Naive thymus-derived CD8-positive, alpha-beta T cell (primary cell): ENCODE measurements at places on chromosomes 2 and 18.

- no peak for DNase-seq
These were observed 126.1 kb downstream of the GALNT1 start for GRCh38 chr18:35707674-35708073.

GRCh38 chr2:191869781-191870180, 22.9 kb upstream of the CAVIN2 start:
- no peak for DNase-seq

- no peak for DNase-seq
These were observed 36.3 kb downstream of the RTP5 start for GRCh38 chr2:241905716-241906377.

GRCh38 chr2:203904022-203904421, 32.5 kb upstream of the ICOS start:
- no peak for DNase-seq

DNA sequence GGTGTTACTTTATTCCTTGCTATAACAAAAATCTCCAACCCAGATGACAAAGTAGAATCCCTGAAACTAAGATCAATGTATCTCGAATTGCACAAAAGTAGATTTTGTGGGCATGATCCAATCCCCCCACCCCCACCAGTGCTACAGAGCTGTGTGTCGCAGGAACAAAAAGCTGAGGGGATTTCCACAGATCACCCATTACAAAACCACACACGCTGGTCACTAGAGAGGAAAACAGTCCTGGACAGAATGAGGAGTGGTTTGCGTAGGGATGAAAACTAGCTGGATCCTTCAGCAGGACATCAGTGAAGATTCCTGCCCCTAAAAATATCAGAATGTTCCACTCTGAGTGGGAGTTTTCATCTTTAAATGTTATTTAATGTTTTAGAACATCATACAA, 165.3 kb upstream of the STK17B start:
- DNase-seq = no peak

DNA sequence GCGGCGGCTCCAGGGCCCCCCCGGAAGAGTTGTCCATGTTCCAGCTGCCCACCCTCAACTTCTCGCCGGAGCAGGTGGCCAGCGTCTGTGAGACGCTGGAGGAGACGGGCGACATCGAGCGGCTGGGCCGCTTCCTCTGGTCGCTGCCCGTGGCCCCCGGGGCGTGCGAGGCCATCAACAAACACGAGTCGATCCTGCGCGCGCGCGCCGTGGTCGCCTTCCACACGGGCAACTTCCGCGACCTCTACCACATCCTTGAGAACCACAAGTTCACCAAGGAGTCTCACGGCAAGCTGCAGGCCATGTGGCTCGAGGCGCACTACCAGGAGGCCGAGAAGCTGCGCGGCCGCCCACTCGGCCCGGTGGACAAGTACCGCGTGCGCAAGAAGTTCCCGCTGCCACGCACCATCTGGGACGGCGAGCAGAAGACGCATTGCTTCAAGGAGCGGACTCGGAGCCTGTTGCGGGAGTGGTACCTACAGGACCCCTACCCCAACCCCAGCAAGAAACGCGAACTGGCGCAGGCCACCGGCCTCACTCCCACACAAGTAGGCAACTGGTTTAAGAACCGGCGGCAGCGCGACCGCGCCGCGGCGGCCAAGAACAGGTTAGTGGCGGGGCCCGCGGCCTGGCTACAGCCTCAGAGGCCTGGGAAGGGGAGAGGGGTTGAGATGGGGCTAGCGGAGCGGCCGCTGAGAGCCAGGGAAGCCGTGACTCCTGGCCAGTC, 965 bp downstream of the SIX3 start:
- DNase-seq = no peak

GRCh38 chr2:75800456-75800855, 89.7 kb upstream of the GCFC2 start:
- DNase-seq = no peak

GRCh38 chr2:171279983-171280790, 119.5 kb upstream of the TLK1 start:
- no peak for DNase-seq

DNA sequence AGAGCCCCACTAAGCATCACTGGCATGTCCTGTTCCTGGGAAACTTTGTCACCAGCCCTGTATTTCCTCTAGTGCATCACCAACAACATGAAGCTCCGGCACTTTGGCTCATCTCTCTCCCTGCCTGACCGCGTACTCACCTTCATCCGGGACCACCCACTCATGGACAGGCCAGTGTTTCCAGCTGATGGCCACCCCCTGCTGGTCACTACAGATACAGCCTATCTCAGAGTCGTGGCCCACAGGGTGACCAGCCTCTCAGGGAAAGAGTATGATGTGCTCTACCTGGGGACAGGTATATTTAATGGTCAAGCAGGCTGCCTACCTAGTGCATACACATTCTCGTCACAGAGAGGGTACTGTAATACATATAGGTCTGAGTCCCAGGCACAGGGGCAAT, 21.0 kb downstream of the SEMA4F start:
- no peak for DNase-seq

- no peak for DNase-seq
These were observed 325.8 kb upstream of the SPHKAP start for GRCh38 chr2:228507231-228507824.

DNA sequence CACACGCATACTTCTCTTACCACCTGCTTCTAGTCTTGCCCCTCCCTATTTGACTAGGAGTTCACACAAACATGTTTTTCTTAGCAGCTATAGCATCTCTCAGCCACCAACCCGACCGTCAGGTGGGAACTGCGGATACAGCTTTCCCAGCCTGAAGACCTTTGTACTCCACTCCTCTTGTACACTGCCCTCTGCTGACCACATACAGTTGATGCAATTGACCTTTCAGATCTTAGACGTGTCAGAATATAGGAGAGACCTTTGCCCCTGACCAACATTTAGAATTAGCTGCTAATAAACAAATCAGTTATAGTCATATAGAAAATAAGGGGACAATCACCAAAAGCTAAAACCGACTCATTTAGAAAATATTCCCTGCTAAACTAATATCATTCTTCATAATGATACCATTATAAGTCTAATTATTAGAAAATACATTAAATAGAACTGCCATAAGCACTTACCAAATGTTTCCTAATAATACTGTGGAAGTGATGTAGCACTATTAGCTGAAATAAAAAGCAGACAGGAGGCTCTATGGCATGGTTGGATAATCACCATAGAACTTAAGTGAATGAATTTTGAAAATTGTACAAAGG, 208.4 kb downstream of the RAD51AP2 start:
- no peak for DNase-seq

- DNase-seq = no peak
These were observed 234.1 kb downstream of the CCDC102B start for GRCh38 chr18:69032009-69032408.

- no peak for DNase-seq
These were observed 27.8 kb downstream of the NXPH2 start for GRCh38 chr2:138752197-138752956.

DNA sequence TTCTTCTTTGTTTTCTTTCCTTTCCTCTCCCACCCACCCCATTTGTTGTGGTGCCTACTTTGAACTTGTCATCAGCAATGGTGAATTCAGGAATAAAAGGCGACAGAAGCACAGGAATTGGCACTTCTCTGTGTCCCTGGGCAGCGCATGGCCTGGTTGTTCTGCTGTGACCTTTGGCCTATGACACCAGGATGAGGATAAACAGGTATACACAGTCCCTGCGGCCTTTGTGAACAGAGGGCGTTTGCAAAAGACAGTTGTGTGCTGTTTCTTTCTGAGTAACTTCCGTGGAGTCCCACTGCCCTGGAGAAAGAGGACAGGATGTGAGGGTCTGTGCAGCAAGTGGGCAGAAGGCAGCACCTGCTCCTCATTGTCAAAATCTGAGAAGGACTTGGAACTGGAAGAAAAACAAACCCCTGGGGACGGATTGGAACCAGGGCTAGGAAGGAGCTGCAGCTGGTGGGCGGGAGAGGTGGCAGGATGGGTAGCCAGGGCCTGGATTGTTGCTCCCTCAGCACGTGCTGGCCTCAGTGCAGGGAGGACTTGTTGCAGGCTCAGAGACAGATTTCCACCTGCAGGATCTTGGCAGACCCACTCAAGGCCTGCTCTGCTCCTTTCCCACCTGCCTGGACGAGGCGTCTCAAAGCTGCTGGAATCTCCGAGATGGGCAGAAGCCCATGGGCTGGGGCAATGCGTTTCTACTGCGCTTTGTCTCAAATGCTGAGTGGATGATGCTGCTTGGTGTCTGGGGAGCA, 159.5 kb downstream of the ACKR3 start:
- no peak for DNase-seq

DNA sequence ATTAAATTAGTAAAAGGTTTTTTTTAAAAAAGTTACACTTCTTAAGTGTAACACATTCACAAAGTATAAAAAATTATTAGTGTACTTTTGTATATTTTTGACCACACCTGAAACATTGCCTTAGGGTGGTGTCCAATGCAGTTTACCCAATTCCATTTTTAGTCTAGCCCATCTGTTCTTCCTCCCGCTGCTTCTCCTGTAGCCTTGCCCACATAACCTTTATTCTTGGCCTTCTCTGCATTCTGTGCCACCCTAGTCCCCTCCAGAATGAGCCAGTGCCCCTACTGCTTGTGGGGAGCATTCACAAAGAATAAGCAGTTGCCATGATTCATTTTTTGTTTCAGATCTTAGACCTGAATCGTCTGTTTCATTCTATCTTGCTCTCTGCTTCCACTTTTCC, 78.4 kb upstream of the MYT1L start:
- no peak for DNase-seq

- DNase-seq = no peak
These were observed 257.4 kb downstream of the ASXL3 start for GRCh38 chr18:33835419-33835818.

GRCh38 chr2:107529146-107529545, 297.5 kb upstream of the RGPD4 start:
- no peak for DNase-seq

GRCh38 chr2:170818036-170818751, 1.5 kb downstream of the GAD1 start:
- no peak for DNase-seq

- DNase-seq = no peak
These were observed 50.4 kb upstream of the PPM1B start for GRCh38 chr2:44118257-44118656.

GRCh38 chr18:11741505-11742145, 52.6 kb downstream of the GNAL start:
- no peak for DNase-seq

GRCh38 chr2:193743089-193743488, 1548.4 kb upstream of the TMEFF2 start:
- no peak for DNase-seq

- DNase-seq = no peak
These were observed 193.5 kb downstream of the PRKCE start for GRCh38 chr2:45844796-45845457.

DNA sequence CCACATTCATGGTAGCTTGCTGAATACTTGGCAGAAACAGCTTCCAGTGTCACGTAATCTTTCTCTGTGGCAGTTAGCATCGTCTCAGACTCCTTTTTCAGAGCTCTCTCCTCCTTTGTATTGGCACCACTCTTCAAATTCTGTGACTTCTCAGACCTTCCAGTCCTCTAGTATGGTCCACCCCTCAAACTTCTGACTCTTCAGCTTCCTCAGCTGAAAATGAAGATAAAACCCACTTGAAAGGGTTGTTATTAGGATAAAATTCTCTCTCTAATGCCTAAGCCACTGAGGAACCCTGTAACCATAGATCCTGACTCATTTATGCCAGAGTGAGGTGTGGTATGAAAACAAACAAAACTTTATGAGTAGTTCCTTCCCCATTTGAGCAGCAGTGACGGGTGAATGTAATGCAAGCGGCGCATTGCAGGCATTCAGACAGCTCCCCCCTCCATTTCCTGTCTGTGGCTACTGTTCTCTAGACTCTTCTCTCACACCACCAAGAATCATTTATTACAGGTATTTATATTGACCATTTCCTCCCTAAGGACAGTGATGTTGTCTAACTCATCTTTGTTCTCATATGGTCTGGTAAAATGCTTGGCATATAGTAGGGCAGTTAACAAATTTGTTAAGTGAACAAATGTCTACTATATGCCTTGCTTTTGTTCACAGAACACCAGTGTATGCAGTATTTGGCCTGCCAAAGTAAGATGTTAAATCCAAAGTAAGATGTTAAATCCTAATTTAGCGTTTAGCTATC, 35.3 kb downstream of the GALNT1 start:
- peak; percentile 74 for DNase-seq

DNA sequence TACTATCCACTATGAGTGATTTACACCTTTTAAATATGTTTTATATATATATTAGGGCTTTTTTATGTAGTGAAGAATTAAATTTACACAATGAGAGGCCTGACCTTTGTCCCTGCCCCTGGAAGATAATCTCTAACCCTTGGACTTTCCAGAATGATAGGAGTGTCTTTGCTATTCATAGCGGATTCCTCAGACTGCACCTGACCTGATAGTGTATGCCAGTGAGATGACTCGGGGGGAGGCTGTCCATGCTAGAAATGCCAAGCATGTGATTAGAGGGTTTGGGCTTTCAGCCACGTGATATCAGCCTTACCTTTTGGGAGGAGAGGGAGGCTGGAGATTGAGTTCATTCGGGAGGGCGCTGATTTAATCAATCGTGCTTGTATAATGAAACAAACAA, 44.1 kb upstream of the LHCGR start:
- DNase-seq = no peak

DNA sequence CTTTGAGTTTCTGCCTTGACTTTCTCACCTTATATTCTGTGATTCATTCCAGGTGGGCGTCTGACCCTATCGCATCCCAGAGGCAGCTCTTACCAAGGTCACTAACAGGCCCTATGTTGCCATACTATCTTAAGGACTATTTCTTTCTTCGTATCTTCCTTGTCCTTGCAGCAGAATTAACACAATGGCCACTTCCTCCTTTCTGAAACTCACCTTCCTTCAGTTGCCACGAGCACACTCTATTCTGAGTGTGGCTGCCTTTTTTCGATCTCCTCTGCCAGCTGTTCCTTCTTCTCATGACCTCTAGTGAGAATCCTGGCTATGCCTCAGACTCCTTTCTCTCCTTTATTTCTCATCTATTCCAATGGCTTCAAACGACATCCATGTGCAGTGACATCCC, 160.4 kb upstream of the CCDC195 start:
- no peak for DNase-seq

DNA sequence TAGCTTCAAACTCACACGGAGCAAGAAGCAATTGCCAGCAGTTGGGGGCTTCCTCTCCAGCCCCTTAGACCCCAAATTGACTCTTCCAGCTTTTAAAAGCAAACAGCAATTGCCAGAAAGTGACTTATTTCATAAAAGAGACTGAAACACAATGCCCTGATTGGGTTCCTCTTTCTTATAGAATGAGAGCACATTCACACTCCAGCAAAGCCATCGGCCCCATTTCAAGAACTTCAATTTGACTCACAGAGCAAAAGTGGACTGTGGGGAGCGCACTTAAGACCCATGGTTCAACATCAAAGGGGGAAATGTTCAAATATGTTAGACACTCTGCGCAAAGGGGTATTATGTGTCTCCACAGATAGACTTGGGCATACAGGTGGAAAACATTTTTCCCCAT, 484.7 kb downstream of the BCL11A start:
- no peak for DNase-seq

DNA sequence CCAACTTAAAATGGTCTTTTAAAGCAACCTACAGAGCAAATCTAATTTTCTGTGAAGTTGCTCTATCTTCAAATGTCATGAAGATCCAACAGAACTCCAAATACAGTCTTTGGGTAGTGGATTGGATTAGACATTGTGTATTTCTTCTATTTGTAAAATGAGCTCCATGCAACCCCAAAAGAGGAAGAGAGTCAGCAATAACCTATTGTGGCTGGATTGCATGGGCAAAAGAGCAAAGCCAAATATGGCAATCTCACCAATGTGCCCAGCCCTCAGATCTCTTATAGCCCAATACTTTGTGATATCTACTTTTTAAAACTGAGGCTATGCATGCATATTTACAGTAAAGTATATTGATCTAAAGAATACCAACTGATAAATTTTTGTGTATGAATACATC, 146.3 kb downstream of the TXNL1 start:
- no peak for DNase-seq
